Fibroblast of villous mesenchyme (primary cell): ENCODE measurements at places on chromosomes 16 and 17.

DNA sequence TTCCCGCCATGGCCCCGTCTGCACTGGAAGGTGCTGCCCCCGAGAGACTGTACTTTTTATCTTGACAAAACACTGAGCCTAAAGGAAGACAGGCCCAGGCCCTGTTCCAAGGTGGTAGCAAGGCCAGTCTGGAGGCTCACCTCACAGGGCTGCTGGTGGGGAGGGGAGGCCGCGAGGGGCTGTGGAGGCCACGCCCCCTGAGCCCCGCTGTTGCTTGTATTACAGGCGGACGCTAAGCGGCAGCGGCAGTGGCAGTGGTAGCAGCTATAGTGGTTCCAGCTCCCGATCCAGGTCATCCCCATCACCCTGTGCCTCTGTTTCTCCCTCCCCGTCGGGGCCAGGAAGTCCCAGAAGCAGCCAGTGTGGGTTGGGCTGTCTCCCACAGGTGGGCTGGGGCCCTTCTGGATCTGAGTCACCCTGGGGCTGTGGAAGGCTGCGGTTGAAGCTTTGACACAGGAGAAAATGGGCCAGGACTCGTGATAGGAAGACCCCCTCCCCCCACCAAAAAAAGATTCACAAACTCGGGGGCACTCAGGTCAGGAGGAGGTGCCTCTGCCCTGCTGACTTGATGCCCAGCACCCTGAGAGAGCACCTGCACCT lies 13.3 kb upstream of the IL17C start:
- DNase-seq = no peak

DNA sequence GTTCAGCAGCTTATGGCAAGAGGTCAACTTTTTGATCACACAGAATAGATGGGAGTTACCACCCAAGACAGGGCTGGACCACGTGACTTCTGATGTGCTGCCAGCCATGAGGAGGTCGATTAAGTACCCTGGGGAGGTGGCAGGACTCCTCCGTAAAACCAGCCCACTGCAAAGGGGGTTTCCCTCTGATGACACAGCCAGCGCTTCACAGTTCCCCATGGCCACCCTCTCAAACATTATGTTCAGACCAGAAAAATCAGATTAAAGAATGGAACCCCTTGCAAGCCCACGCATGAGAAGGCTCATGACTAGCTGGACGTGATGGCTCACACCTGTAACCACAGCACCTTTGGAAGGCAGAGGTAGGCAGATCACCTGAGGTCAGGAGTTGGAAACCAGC lies 222.9 kb downstream of the CPPED1 start:
- no peak for DNase-seq

DNA sequence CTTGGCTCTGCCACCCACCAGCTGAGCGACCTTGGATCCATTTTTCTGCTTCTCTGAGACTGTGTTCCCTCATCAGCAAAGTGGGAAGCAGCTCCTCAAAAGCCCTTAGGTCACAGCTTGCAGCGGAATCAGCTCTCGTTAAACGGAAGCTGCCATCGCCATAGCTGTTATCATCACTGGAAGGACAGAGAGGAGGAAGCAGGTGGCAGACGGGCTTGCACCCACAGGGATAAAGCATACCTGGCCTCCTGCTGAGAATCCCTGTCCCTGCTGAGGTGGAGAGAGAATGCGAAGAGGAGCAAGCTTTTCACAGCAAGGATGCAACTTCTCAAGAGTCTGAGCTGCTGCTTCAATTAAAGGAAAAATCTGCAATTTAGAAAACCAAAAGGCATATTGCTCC lies 106.6 kb downstream of the CLEC16A start:
- no peak for DNase-seq

DNA sequence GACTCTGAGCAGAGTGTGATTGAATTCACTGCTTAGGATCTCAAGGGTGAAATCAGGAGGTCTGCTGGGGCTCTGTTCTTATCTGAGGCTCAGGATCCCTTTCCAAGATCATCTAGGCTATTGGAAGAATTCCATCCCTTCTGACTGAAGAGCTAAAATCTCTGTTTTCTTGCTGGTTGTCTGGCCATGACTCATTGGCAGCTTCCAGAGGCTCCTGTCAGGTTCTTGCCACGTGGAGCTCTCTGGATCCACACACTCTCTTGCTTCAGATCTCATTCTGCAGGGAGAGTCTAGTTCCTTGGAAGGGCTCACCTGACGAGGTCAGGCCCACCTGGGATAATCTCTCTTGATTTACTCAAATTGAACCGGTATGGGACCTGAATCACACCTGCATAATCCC lies 930.7 kb downstream of the CDH8 start:
- DNase-seq = no peak

DNA sequence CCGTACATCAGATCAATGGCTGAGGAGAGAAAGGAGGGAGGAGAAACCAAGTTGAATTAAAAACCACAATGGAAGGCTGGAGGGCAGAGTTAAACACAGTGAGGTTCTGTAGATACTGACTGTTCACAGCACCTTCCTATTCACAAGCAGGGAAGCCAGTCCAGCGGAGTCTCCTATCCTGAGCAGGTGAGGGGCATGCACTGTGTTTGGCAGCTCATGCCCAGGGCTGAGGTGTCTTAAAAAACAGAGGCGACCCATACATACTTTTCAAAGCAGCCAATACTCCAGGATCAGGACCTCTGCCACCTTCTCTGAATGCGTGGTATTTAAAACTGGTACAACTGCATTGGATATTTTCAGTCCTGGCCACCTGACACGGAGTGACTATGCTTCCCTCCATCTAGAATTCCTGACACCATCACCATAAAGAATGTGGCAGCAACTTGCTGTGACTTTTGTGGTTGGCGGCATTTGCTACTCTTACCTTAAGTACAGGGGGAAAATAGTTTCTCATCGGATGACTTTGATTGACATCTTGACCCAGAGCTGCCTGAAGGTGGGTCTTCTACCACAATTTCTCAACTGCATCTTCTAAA lies 21.5 kb downstream of the USP22 start:
- no peak for DNase-seq

DNA sequence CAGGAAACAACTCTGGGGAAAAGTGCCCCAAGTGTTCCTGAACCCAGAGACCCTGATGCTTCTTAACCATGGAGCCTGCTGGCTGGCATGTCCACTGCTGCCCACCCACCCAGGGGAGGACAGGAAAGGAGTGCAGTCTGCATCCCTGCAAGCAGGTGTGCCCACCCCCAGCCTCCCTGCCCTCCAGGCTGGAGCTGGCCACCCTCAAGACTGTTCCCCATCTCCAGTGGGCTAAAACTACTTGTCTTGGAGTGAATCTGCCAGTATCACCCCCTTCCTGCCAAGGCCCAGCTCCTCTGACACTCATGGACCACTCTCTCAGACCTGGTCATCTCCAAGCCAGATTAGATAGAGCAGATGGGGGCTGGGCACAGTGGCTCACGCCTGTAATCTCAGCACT lies 29.8 kb downstream of the ARHGAP27 start:
- no peak for DNase-seq

DNA sequence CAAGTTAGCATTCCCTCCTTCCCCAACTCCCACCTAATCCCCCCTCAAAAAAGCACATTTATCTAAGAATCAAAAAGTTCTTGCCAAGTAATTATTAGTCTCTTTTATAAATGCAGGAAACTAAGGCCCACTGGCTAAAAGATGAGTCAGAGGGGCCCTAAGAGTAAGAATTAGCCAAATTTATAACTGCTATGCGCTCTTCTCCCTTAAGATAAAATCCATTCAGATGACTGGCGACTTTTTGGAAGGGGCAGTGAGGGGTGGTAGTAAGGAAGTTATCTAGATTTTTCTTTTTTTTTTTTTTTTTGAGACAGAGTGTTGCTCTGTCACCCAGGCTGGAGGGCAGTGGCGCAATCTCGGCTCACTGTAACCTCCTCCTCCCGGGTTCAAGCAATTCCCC lies 17.1 kb downstream of the ZNF652 start:
- DNase-seq = no peak

DNA sequence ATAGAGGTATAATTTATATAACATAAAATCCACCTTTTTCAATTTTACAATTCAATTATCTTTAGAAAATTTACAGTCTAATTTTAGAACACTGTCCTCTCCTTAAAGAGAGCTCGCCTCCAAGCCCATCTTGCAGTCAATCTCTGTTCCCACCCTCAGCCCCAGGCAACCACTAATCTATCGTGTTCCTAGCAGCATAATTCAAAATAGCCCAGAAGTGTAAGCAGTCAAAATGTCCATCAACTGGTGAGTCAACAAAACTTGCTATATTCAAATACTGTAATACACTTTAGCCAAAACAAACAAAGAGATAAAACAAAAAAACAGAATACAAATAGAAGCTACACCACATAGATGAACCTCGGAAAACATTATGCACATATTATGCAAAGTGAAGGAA lies 1006.8 kb upstream of the EEF2KMT start:
- DNase-seq = no peak

DNA sequence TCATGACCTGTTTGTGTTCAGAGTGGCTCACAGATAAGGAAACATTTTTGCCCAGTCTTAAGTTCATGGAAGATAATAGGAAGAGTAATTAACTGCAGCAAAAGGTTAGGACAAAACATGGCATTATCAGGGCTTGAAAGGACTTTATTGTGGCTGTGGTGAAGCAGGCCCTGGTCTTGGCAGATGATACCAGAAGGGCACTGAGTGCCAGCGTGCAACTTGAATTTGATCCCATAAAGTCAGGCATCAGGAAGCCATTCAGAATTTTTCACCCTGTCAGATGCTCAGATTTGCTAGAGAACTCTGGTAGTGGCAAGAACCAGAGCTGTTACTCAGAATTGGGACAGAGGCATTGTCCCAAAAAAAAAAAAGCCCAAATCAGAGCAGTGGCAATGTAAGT lies 11.2 kb upstream of the COG7 start:
- DNase-seq = no peak
